ENCODE measurements at places on chromosomes 1 and 21.
A peak's percentile ranks its signal among the peaks of the same experiment; 100 is the strongest.

GRCh38 chr1:169509354-169509753 lies 23.6 kb upstream of the SLC19A2 start:
- DNase-seq: no peak

DNA sequence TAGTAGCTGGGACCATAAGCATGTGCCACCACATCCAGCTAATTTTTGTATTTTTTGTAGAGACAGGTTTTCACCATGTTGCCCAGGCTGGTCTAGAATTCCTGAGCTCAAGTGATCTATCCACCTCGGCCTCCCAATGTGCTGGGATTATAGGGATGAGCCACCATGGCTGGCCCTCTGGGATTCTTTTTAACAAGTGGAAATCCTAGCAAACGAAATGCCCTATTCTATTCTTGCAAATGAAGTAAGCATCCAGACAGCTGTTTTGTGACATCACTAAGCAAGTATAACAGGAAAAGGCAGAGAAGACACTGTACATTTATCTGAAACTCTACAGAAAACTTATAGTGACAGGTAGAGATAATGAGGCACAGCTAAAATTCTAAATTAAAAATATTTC lies 86.4 kb downstream of the DDAH1 start:
- no peak for DNase-seq

GRCh38 chr1:224815647-224816046 lies 113.8 kb upstream of the DNAH14 start:
- no peak for DNase-seq

DNA sequence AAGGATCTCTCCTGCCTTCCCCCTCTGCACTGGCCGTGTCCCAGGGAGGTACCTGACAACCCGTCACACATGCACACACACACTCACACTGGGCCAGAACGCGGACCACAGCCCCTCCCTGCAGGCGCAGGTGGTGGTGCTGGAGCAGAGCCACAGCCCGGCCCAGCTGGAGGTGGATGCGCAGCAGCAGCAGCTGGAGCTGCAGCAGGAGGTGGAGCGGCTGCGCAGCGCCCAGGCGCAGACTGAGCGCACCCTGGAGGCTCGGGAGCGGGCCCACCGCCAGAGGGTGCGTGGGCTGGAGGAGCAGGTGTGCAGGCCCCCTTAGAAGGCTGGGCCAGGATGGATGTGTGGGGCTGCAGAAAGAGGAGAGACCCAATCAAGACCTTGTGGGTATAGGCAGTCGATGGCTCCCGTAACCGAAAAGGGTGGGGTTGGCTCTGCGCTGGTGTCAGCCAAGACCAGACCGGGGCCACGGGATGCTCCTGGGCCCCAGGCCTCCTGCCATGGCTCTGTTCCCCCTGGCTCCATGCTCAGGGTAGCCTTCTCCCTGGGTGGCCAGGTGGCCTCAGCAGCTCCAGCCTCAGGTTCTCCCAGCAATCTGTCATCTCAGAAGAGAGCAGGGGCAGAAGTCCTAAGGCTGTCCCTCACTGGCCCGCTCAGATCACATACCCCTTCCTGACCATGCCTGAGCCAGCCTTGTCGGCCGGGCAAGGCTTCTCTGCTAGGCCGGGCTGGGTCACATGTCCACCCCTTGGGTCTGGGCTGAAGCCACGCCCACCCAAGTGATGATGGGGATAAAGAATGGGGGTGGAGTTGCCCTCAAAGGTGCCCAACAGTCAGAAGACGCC lies 8.9 kb downstream of the MFAP2 start:
- DNase-seq: no peak

DNA sequence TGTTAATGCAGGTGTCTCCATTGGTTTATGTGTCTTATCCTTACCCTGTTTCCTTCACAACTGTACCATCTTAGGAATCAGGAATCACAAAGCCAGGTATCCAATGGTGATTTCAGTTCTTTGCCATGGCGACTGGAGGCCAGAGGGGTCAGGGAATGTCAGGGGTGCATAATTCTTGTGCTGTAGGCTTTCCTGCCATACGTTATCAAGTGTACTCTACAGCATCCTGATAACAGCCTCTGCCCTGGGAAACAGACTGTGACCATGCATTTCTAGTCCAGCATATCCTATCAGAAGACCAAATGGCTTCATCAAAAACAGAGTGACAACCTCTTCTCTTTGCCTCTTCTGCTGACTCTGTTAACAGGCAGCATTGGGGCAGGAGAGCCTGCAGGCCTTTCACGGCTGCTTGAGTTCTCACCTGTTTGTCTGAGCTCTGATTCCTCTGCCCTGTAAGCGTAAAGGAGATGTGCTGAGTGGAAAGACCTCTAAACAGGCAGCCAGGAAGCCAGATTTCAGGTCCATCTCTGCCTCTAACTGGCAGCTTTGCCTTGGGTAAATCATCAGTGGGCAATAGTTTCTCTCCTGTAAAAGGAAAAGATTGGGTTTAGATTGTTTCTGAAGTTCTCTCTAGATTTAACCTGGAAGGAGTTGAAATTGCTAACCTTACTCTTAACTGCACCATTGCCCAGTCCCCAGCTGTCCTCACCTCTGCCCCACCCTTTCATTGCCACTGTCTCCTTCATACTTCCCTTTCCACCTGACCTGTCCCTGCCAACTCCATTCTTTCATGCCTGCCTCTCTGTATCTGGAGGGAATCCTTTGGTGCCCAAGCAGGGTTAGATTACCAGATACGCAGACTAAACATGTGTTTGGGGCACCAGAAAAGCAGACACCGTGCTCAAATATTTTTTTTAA lies 80.2 kb downstream of the LRRC8D start:
- DNase-seq: no peak

GRCh38 chr1:160078512-160079195 lies 2.7 kb upstream of the KCNJ9 start:
- DNase-seq: peak; percentile 41

GRCh38 chr21:45432575-45433255 lies 27.8 kb downstream of the COL18A1 start:
- DNase-seq: no peak

GRCh38 chr1:41622859-41623732 lies 138.6 kb upstream of the EDN2 start:
- no peak for DNase-seq

- DNase-seq: no peak
These were observed 32.7 kb downstream of the ASH1L start for GRCh38 chr1:155529929-155530328.

GRCh38 chr1:200292699-200293098 lies 117.1 kb downstream of the ZNF281 start:
- DNase-seq: no peak

GRCh38 chr1:153922076-153922971 lies 448 bp downstream of the GATAD2B start:
- DNase-seq: no peak

DNA sequence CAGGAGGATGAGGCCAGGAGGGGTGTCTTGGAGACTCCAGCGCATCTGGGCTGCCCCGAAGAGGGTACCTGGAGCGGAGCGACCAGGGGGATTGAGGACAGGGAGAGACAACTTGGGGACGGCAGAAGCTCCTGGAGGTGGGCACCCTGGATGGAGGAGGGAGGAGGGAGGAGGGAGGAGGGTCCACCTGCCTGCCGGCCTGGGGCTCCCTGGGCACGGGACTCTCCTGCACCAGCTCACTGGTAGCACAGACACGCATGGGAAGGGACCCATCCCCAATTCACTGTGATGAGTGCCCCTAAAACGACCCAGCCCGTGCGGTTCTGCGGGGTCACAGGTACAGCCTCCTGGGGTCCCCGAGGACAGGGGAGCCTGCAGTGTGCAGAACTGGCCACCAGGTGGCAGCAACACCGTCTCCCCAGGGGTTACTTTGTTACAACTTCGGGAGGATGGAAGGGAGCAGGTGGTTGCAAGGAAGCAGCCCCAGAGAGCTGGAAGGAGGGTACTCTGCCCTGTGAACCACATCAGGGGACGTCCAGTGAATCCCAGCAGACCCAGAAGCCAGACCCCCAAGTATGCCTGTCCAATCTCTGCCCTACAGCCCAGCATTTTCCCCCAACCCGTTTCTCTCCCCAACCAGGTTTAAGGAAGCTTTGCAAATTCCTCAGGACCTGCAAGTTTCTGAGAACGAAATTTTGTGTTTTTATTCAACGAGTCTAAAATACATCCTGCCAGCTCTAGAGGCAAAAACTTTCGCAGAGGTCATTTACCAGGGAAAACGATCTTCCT lies 482.4 kb downstream of the NPHP4 start:
- peak; percentile 70 for DNase-seq

DNA sequence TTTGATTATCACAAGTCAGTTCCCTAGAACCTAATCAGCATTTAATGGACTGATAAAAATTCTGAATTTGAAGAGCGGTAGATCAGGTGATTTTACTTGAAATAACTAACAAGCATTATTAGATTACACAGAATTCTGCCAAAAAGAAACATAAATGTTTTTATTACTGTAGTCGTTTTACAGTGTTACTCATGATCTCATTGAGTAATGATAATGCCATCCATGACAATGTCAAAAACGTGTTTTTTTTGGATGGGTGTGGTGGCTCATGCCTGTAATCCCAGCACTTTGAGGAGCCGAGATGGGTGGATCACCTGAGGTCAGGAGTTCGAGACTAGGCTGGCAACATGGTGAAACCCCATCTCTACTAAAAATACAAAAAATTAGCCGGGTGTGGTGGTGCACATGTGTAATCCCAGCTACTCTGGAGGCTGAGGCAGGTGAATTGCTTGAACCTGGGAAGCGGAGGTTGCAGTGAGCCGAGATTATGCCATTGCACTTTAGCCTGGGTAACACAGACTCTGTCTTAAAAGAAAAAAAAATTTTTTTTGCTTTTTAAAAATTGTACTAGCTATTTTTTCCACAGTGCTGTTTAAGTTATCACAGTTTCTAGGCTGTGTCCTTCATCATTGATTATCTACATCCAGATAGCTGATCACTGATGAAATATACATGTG lies 56.6 kb downstream of the LAMC1 start:
- DNase-seq: no peak

Measured in stimulated activated naive CD4-positive, alpha-beta T cell (primary cell).